HT-29 (cell line): ENCODE measurements at places on chromosomes 2 and 18. TPM values are rescaled to one million over a fixed set of nuclear protein-coding genes. Genes with fewer than 3 reads are reported as not detected.

The TUBA3D gene
- total RNA-seq, result not detected in 2 replicates

The ASXL2 gene
- 9.3 and 12.1 TPM in 2 replicates for total RNA-seq

The KCNJ3 gene
- total RNA-seq, result 2.2 and 2.3 TPM in 2 replicates

The KLHL41 gene
- not detected in 2 replicates for total RNA-seq

The ARHGAP25 gene
- not detected in 2 replicates for total RNA-seq

The RGPD8 gene
- total RNA-seq, result 2.5 and 3.3 TPM in 2 replicates

The PTPRM gene
- 1.4 and 2.5 TPM in 2 replicates for total RNA-seq

The FSHR gene
- not detected in 2 replicates for total RNA-seq
